ENCODE measurements at places on chromosomes 4 and X.

DNA sequence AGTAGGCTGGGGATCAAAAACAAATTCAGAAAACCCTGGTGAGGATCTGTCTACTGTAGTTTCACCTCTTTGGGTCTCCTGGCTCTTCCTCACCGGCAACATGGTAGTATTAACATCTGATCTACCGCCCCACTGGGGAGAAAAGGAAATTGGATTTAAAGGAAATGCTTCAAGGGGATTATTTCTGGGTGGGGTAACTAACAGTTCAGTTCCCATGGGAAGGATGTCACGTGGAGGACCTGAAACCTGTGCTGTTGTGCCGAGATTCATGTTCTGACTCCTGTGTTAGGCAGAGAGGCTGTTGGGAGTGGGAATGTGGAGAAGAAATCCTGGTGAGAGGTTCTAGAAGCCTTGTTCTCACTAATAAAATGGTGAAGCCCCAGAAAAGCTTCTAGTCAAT is 254.4 kb downstream of the BCOR start:
- no peak for DNase-seq

- DNase-seq: no peak
These were observed 153.2 kb upstream of the PRDX4 start for GRCh38 chrX:23514082-23514481.

DNA sequence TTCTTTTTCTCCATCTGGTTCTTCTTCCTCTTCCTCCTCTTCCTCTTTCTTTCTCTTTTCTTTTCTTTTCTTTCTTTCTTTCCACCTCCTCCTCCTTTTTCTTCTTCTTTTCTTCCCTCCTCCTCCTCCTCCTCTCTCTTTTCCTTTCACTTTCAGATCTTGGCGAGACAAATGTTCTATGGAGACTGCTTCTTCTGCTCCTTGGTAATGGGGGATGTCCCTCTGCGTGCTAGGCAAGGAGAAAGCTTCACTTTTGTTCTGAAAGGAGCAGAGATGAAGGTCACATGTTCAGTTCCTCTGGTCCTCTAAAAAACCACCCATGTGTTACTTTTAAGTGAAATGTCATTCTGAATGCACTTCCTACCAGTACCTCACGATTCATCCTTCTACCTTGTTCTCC is 33.2 kb downstream of the NBDY start:
- DNase-seq: no peak

DNA sequence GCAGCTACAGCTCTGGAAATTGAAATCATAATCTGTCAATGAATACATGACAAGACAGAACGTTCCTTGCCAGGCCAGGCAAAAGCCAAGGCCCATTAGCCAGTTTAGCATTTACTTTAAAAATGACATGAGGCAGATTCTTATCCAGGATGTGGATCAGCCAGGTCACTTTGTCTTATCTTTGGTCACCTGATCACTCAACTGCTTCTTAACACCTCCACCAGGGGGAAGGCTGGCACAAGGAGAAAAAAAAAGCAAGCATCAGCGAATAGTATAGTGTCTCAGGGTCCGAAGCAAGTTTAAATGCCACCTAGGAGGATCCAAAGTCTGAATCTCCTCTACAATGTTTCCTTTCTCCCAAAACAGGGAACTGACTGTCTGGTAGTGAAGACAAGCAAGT is 18.8 kb downstream of the ATP1B4 start:
- DNase-seq: no peak

GRCh38 chrX:15269618-15270521 is at the start of gene ASB9:
ASB9 (minus strand) TSS chrX:15270083; CDS start chrX:15269874, 209 bp downstream.
- DNase-seq: peak; percentile 55

DNA sequence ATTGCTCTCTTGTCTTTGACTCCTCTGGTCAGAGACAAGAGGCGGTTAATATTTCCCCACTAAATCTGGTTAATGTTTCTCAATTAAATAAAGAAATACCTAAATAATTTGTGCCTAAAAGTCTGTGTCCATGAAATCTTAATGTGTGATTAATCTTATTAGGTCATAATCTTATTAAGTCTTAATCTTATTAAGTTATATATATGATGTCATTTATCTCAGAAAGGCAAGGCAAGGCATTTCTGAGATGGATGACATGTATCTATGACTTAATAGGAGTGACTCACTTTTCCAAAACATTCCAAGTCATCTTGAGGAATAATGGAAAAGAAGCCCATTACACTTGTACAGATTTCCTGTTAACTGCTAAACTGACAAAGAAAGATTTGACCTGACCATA is 74.7 kb downstream of the TRAM1L1 start:
- DNase-seq: no peak

DNA sequence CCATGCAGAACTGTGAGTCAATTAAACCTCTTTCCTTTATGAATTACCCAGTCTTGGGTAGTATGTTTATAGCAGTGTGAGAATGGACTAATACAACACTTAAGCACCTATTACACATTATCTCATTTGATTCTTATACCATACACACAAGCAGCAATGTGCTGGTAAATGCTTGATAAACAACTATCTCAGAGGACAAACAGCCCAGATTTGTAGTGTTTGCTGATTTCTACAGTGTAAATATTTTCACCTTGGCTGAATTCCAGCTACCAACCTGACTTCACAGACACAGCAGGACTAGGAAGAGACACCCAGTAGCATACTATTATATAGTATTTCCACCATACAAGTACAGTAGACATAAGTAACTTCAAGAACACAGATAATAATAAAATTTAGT is 406.5 kb upstream of the CNKSR2 start:
- DNase-seq: no peak

- DNase-seq: no peak
These were observed 119.0 kb downstream of the GPR143 start for GRCh38 chrX:9646471-9647224.

DNA sequence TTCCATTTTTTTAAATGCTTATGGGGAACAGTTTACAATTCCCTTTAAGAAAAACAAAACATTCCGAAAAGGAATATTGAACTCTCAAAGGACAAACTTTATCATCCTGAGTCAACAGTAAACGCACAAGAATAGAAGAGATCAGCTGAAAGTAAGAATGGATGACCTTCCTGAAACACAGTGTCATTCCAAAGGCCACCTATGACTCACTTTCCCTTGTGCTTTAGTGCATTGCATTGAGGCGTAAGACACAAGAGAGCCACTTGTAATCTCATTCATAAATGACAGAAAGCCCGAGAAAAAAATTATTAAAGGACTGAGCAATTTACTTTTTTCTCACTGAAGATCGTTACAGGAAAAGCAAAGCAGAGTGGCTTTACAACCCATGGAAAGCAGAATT is 1062.4 kb upstream of the DIAPH2 start:
- no peak for DNase-seq

- no peak for DNase-seq
These were observed 220.3 kb upstream of the SFRP2 start for GRCh38 chr4:154009191-154009590.

DNA sequence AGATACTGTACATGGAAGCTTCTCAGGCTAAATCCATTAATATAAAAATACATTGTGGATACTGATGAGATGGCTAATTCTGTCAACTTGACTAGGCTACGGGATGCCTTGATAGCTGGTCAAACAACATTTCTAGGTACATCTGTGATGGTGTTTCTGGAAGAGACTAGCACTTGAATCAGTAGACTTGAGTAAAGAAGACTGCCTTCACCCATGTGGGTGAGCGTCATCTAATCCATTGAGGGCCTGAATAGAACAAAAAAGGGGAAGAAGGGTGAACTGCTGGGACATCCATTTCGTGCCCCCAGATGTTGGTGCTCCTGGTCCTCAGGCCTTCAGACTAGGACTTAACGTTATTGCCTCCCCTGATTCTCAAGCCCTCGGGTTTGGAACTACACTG is 3.7 kb upstream of the SRP72 start:
- no peak for DNase-seq

DNA sequence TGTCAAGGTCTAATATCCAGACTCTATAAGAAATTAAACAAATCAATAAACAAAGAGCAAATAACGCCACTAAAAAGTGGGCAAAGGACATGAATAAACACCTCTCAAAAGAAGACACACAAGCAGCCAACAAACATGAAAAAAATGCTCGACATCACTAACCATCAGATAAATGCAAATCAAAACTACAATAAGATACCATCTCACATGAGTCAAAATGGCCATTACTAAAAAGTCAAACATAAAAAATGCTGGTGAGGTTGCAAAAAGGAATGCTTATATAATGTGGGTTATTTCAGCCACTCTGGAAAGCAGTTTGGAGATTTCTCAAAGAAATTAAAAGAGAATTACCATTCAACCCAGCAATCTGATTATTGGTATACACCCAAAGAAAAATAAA is 481.1 kb downstream of the STPG2 start:
- DNase-seq: no peak

GRCh38 chr4:175614890-175615289 is 197.2 kb downstream of the GPM6A start:
- DNase-seq: no peak

- no peak for DNase-seq
These were observed 226.1 kb upstream of the ANXA3 start for GRCh38 chr4:78325271-78326157.

- DNase-seq: no peak
These were observed 139.7 kb downstream of the EFHC2 start for GRCh38 chrX:44203791-44204190.

DNA sequence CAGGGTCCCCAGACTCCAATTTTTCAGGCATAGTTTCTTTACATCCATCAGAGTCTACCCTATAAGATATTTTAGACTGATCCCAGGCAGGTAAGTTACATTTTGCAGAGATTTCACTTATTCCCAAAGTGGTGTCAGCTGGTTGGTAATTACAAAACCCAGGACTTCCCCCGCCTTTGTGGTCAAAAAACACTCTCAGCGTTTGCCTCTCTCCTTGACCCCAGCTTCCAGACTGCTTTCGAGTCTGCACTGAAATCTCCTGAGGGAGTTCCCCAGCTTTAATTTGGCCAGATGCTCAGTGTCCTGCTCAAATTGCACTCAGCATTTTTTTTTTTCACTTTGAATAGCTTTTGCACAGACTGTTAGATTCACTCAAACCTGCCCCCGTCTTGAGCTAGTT is 11.2 kb upstream of the AMOT start:
- DNase-seq: peak; percentile 51

GRCh38 chrX:9706421-9706820 is 59.2 kb downstream of the GPR143 start:
- no peak for DNase-seq

DNA sequence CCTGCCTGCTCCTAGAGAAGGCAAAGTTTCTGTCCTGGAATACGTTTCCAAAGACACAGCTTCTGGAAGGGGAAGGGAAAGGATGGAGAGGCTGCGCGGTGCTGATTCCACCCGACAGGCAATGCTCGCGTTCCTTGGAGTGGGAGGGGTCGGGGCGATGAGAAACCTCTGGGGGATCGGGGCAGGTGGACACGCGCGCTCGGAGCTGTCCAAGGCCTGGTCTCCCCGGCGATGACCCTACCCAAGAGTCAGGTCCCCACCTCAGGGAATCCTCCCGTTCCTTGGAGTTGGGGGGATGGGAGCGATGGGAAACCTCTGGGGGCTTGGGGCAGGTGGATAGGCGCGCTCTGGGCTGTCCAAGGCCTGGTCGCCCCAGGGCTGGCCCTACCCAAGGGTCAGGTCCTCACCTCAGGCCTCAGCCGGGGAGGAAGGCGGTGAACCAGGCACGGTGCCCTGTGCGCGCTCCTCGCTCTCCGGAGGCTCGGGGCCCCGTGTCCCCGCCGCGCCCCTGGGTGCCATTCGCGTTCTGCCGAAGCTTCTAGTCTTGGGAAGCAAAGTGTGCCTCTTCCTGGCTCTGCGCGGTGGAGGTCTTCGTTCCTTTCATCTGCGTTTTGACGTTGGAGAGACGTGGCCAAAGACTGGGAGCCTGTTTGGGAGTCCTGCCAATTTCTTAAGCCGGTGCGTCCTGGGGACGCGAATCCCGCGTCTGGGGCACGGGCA is 10.6 kb upstream of the SHOX start:
- DNase-seq: no peak

DNA sequence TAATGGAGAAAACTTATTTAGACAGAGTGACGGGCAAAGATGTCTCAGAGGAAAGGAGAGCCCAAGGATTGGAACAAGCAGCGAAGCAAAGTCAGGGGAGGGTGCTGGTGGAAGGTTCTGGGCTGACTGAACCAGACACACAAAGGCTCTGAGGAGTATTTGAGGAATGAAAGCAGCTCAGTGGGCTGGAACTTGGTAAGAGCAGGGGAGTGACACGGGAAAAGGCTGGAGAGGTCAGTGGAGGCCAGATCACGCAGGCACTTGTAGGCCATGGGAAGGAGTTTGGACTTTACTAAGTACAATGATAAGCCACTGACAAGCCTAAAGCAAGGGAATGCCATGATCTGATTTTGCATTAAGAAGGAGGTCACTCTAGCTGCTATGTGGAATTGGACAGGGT is 71.4 kb downstream of the TSC22D3 start:
- no peak for DNase-seq

DNA sequence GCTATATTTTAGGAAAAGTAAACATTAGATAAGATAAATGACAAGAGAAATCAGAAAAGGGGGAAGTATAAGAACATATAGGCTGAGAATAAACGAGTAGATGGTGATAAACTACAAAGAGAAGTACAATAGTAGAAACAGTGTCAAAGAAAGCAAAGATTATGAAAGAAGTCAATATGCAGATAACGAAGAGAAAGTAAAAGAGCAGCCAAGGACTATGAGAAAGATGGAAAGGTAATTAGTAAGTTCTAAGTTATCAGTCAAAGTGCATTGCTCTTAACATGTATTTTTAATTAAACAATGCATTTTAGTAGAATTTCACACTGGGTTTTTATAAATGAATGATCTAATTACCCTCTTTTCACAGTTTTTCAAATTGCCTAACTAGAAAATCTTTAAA is 1801.3 kb upstream of the PCDH10 start:
- no peak for DNase-seq

- no peak for DNase-seq
These were observed 5.6 kb upstream of the LNX1 start for GRCh38 chr4:53596901-53597300.

DNA sequence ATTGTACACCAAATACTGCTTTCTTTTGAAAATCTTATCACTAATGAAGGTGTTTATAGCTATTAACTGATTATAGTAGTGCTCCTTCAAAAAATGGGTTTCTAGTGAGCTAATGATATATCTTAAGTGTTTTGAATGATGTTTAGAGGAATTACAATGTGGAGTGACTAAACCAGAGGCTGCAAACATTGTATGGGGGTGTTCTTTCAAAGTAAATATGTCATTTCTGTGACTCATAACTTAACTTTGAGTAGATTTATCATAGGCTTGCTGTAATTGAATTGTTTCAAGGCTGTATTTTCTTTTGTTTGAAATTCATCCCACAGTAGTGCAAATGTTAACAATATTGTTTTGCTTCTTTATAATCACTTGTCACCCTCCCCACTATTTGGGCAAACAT is 141.6 kb downstream of the IL1RAPL2 start:
- no peak for DNase-seq

GRCh38 chrX:23901060-23901459 is 6.7 kb downstream of the APOO start:
- DNase-seq: peak; percentile 16

DNA sequence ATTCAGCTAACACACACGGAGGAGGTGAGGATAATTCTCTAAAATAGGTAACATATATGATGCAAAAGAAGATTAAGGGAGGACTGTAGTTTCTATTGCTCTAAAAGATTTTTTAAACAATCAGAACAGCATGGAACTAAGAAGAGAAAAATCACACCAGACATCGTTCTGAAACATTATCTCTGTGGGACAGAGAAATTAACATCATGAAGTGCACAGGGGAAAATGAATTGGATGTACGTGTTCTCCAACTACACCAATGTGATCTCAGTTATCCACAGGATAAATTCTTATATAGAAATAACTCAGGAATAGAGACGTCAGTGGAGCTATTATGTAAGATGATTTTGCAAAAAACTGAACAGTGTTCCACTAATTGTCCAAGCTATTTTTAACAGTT is 614.1 kb upstream of the HS3ST1 start:
- no peak for DNase-seq

All from GM03348 (cell line).